ENCODE measurements at places on chromosomes 3 and 15. TPM values are rescaled to one million over a fixed set of nuclear protein-coding genes. Genes with fewer than 3 reads are reported as not detected.

The KLF15 gene
- not detected for total RNA-seq

The UBAP1L gene
- 0.38 TPM for total RNA-seq

The NR2E3 gene
- total RNA-seq: not detected

The KBTBD8 gene
- 3.8 TPM for total RNA-seq

The ADIPOQ gene
- total RNA-seq: not detected

The PEX5L gene
- 0.15 TPM for total RNA-seq

Data from hair follicular keratinocyte (primary cell).